ENCODE measurements at places on chromosomes 6 and 20.

- DNase-seq = no peak
Observed at GRCh38 chr6:79227445-79227844, 7.0 kb downstream of the HMGN3 start.

DNA sequence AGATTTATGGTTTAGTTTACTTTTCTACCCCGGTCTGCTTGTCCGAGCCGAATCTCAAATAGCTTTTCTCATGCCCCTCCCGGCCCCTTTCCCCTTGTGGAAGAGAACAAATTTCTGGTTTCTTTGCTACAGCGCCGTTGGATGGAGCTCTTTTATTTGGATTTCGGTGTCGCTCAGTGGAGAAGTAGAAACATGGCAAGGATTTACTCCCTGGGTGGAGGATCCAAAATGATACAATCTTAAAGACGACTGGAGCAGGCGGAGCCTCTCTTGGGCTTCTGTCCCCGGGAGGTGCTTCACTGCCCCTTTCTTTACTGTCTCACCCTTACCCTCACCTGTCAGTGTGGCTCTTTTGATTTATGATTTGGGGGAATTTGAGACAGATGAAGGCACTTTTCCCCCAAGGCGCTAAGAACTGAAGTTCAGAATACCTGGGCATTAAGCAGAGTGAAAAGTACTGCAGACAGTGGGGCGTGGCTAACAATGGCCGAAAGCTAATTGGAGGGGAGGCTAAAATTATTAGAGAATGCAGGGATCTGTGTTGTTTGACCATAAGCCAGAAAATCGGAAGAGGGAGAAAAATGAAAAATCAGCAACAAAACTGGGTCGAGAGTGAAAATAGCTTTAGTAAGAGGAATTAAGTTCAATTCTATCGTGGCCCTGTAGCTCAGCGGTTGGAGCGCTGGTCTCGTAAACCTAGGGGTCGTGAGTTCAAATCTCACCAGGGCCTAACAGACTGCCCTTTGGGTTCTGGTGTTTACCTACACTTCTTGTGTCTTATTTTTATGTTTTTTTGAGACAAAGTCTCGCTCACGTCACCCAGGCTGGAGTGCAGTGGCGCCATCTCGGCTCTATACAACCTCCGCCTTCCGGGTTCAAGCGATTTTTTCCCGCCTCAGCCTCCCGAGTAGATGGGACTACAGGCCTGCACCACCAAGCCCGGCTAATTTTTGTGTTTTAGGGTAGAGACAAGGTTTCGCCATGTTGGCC is 145.1 kb upstream of the ZNF184 start:
- DNase-seq = peak; percentile 79

- no peak for DNase-seq
Observed at GRCh38 chr20:47991875-47992488, 206.7 kb upstream of the SULF2 start.

- no peak for DNase-seq
Observed at GRCh38 chr6:90008189-90008907, 114.1 kb downstream of the GJA10 start.

DNA sequence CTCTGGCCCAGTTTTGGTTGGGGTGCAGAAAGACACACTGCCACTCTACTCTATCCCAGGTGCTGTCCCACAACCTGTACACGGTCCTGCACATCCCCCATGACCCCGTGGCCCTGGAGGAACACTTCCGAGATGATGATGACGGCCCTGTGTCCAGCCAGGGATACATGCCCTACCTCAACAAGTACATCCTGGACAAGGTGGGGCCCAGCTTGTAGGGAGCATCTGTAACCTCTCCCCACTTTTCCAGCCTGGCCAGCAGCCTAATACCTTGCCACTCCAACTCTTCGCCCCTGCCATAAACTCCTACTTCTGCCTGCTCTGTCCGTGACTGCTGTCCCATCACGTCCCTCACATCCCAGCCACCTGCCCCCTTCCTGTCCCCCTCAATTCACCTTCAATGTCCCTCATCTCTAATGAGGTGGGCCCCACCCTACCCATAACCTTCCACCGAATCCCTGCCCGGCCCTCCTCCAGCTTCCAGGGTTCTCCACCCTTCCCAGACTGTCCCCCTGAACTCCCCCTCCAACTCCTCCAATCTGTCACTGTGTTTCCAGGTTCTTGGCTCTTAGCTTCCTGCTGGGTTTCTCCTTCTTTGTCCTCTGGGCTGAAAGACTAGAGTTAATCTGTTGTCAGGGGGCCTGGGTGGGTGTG is 12.1 kb downstream of the DEF6 start:
- no peak for DNase-seq

DNA sequence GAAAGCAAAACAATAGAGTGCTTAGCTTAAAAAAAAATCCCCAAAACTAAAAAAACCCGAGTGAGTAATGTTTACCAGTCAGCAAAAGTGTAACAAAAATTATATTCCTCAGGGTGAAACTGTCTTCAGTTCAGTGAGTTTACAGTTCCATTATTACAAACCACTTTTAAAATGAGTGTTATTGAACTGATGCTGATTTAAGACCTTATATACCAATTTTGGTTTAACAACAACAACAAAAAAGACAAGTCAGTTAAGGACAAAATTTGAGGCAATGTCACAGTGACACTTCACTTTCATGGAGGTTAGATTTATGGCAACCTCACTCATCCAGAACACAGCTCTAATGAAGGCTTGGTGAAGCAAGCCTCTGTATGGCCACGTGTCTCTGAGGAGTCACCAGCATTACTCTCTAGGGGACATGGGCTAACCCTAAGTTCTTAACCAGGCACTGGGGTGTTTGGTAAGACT is 630.8 kb downstream of the PHF3 start:
- no peak for DNase-seq

DNA sequence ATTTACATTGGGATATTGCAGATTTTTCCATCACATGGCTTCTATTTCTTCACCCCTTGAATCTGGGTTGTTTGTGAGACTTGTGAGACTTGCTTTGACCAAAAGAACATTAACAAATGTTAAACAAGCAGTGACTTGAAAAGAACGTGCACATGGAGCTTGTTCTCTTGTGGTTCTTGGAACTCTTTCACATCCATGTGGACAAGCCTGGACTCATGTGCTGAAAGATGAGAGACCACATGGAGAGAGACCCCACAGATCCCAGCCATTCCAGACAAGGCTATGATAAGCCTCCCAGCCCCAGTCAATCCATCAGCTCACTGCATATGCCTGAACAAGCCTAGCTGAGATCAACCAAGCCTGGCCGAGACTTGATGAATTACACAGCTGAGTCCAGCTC is 1365.7 kb upstream of the GJE1 start:
- no peak for DNase-seq

- DNase-seq = peak; percentile 93
Observed at GRCh38 chr6:166351715-166352285, 9.5 kb upstream of the SFT2D1 start.

DNA sequence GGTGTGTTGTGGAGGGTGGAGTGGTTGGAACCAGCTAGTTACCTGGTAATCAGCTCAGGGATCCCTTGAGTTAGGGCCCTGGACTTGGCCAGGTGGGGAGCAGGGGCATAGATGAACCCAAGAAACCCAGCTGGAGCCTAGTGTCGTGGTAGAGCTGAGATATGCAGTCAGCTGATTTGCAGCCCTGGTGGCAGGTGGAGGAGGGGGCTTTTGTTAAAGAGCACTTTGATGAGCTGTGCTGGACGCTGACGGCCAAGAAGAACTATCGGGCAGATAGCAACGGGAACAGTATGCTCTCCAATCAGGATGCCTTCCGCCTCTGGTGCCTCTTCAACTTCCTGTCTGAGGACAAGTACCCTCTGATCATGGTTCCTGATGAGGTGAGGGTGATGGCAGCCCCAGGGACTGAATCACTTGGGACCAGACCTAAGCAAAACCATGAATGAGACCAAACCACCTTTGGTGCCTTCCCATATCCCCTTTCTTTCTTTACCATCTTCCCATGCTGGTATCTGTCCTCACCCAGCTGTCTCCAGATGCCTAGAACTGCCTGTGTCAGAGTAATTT is 12.7 kb downstream of the DEF6 start:
- no peak for DNase-seq

DNA sequence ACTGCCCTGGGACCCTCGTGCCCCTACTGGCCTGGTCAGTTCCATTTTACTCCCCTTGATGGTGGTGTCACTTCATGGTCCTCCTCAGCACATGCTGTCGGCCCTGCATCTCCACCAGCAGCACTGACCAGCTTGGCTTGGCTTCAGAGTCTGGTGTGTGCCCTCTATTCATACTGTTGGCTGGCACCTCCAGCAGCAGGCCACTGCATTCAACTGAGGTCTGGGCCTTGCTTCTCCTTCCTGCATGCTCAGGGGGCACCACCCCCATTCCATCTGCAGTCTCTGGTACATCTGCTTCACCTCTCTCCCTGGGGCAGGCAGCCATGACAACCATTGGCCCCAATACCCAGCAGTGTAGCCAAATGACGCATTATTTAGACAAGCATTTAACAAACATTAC is 155.9 kb downstream of the SLC24A3 start:
- DNase-seq = no peak

- DNase-seq = peak; percentile 74
Observed at GRCh38 chr6:11700118-11700718, 78.4 kb downstream of the ADTRP start.

DNA sequence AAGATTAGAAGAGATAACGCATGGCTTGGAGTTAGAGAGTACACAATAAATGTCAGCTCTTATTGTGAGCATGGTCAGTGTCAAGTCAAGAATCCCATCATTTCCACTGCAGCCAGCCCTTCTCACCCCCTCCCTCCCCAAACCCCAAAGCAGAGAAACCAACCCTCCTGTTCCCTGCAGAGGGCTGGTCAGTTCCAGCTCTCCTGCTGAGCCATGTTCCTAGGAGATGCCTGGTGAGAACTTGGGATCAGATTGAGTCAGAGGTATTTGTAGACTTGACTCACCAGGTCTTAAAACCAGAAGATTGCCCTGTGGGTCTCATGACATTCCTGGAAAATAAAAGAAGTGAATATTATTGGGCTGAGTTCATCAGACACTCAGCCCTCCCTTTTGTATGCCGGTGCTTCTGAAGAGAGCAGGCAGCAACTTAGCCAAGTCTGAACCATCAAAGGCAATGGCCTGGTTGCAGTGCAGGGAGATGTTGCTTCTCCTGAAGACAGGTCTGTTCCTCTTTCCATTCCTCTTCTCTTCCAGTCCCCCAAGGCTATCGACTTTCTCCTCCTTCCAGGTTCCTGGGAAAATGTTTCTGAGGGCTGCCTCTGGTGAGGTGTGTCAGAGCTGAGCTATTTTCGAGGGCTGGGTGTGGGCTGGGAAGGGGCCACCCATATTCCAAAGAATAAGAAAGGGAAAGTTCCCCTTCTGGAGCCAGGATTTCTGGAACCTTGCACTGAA is 278.2 kb upstream of the SUPT3H start:
- DNase-seq = no peak

DNA sequence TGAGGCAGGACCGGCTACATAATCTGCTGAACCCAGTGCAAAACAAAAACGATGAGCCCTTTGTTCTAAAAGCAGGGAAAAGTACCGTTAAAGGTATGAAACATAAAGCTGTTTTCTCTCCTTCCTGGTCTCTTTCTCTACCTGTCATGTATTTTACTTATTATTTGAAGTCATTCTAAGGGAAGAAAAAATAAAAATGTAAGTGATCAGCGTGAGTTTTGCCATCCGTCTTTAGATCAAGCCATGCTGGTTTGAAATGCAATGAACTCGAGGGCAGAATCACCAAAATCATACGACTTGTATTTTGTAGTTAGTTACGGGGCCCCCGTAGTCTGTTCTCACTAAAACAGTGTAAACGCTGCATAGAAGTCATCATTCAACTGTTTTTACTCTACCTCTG is 2.9 kb upstream of the BCAS1 start:
- DNase-seq = no peak

- no peak for DNase-seq
Observed at GRCh38 chr6:33926451-33926850, 122.6 kb upstream of the MLN start.

GRCh38 chr6:161575523-161576254 is 301.8 kb upstream of the AGPAT4 start:
- DNase-seq = no peak

- DNase-seq = no peak
Observed at GRCh38 chr20:33833333-33833732, 22.2 kb downstream of the CHMP4B start.

DNA sequence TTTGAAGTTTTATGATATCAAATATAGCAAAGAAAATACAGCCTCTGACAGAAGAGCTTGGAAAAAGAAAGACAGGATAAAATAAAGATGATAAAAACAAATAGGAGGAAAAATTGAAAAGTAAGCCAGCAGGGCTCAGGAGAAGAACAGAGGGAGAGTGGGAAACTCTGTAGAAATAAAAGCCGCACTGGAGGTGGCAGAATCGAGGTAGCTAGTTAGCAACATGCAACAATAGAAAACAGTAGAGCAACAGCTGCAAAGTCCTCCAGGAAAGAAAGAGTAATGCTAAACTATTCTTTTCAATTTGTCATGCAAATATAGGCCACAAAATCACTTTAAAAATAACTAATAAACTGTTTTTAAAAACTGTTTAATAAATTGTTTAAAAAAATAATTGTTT is 28.8 kb downstream of the HBS1L start:
- DNase-seq = no peak

Measured in OCI-M1 (cell line).